ENCODE measurements at places on chromosomes 1 and 21.

DNA sequence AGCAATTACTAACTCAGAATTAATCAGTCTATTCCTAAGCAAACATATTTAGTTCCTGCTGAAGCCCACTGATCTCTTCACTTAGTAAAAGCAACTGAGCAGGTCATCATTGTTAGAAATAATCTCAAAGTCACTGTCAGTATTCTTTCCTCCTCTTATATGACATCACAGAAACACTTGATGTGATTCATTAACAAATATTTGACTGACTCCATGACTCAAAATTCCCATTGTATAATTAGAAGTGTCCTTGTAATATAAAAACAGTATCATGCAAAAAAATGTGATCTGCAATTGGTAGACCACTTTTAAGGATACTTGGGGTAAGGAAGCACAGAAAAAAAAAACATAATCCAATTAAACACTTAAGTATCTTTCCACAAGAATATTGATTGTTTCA lies 194.4 kb downstream of the DPYD start:
- no peak for DNase-seq

DNA sequence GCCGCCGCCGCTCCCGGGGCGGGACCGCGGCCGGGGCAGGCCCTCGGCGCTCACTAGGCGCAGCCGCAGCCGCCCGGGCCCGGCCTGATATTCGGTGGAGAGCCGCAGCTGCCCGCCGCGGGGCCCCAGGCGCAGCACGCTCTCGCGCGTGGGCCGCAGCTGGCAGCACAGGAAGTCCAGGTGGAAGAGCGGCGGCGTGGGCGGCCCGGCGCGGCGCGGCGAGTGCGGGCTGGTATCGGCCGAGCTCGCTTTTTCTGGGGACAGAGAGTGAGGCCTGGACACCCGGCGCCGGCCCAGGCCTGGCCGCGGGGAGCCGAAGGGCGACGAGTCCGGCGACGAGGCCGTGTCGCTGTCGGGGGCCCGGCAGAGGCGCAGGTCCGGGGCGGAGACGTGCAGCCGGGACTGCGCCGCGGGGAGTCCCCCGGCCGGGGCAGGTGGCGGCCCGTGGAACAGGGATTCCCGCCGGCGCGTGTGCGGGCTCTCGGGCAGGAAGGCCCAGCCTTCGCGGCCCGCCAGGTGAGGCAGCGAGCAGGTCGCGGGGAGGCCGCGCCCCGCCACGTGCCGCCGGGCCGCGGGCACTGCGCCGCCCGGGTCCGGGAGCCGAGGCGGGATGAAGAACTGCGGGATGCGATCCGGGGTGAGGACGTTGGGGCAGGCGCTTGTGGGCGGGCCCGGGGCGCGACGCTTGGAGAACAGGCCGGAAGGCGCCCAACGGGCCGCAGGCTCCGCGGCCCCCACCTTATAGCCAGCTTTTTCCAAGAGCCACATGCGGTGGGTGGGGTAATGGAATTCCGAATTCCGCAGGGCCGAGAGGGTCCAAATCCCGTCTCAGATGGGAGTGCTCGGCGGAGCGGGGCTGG lies 1.2 kb downstream of the C2CD4D start:
- no peak for DNase-seq

- DNase-seq: no peak
These were observed 2.2 kb downstream of the IER5 start for GRCh38 chr1:181090641-181091126.

DNA sequence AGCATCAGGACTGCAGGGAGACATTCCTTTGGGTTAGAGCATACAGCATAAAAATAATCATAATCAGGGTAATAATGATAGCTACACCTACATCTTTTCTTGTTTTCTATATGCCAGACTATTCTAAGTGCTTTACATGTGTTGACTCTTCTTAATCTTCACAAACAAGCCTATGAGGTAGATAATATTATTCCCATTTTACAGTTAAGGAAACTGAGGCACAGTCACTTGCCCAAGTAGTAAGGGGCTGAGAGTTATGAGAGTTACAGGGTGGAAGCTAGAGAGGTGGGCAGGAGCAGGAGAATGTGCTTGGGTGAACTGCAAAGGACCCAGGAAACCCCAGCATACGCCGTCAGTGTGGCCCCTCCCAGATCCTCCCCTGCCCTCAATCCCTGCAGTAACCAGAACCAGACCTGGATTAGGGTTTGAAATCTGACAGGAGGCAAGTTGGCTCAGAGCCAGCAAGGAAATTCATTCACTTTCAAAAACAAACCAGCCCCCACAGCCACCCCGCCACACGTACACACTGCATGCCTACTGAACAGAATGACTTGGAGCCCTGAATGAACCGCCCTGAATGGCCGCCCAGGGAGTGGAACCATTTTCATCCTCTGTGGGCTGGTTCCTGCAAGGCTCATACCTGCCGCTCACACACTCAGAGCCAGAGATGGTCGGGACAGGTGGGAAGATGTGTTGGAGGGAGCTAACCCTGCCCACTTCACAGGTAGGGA lies 126.1 kb downstream of the TRABD2B start:
- DNase-seq: no peak

GRCh38 chr1:41590331-41590730 lies 105.8 kb upstream of the EDN2 start:
- DNase-seq: no peak
